Cardiac septum (tissue), 1 donor: ENCODE measurements at places on chromosomes 2 and 18.

- no peak for DNase-seq
Measured at GRCh38 chr2:99279969-99280695, 20.9 kb downstream of the LYG1 start.

- DNase-seq, result no peak
Measured at GRCh38 chr2:200677721-200678532, 92.1 kb downstream of the AOX1 start.

DNA sequence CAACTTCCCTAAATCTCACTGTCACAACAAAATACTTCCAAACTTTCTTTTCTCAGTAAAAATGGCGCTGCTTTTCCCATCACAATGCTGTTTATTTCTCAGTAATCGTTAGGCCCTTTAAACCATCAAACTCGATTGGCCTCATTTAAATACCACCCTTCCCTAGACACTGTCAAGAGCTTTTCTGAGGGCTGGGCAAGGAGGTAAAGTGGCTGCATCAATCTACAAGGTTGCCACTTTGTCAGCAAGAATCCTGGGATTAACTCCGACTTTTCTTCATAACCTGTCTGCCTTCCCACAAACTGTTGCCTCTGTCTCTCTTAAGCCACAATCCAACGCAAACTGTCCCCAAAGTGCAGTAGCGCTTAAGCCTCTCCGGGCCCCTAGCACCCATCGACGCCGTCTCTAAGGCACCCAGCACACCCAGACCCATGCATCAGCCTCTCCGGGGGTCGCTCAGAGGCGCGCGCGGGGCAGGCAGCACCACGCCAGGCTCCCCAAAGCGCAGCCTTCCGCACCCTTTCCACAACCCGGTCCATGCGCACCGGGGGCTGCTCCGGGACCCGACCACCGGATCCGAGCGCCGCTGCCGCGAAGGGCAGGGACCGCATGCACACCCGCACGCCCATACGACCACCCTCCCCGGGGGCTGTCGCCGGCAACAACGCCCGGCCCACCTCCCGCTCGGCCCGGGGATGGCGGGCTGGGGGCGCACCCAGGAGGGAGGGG, 683 bp downstream of the MBOAT2 start:
- DNase-seq, result peak; percentile 77

DNA sequence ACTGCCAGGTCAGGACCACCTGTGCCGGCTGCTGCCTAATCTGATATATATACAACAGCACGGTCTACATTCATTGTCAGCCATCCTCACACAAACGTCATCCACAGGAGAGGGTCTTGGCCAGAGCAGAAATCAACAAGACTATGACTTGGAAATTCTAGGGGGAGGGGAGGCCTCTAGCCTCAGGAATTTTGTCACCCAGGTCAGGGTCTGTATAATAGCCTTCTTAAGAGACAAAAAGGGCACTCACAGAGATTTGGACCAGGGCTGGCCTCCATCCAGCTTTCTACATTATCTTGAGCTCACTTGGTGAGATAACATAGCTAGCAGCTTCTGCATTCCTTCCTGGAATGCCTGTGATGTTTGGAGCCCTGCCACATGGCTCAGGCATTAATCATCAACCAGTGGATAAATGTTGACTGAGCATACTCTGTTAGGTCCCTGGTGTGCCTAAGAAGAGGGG, 50.4 kb upstream of the CTIF start:
- peak; percentile 88 for DNase-seq

DNA sequence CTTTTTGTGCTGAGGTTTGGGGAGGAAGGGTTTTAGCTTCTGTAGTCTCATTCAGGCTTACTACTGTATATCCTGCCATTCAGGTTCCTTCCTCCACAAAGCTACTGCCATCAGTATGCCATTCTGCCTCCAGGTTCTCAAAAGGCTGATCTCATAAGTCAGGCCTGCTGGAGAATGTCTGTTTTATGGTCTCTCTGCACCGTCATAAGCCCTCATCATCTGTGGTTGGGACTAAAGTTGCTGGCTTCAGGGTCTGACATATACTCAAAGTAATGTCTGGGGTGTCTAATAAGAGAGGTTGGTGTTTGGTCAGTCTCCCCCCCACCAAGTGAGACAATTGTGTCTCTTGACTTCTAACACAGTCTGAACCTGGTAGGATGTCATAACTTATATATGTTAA, 36.2 kb upstream of the CCBE1 start:
- DNase-seq, result no peak

DNA sequence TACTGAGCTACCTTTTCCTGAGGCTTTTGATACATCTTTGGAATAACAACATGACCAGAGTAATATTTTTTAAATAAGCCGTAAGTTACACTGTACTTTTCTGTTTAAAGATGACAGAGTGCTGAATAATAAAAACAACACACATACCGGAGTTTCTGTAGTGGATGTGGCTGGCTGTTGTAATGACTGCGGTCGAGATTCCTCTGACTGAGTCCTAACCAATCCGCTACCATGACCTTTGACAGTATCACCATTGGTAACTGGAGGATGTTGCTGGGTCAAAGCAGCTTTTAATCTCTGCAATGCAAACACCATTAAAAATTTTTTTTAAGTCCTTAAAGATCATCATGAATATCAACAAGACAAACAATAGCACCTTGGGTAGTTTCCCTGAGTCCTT, 70.7 kb downstream of the ATF2 start:
- DNase-seq, result no peak

DNA sequence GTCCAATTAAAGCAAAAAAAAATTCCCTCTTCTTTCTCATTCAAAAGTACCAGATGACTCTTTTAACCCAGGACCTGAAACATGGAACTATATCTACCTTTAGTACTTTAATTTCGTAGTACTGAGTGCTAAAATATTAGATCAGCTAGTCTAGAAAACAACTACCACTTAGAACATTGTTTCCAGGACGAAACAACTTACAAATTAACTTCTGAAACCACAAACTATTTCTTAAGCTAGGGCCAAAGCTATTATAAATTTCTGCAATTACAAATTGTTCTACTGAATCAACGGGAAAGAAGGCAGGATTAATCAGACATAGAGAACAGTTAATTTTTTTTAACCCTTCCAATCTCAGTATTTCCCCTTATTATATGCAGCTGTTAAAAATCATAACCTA, 39.9 kb downstream of the DARS1 start:
- DNase-seq, result no peak

DNA sequence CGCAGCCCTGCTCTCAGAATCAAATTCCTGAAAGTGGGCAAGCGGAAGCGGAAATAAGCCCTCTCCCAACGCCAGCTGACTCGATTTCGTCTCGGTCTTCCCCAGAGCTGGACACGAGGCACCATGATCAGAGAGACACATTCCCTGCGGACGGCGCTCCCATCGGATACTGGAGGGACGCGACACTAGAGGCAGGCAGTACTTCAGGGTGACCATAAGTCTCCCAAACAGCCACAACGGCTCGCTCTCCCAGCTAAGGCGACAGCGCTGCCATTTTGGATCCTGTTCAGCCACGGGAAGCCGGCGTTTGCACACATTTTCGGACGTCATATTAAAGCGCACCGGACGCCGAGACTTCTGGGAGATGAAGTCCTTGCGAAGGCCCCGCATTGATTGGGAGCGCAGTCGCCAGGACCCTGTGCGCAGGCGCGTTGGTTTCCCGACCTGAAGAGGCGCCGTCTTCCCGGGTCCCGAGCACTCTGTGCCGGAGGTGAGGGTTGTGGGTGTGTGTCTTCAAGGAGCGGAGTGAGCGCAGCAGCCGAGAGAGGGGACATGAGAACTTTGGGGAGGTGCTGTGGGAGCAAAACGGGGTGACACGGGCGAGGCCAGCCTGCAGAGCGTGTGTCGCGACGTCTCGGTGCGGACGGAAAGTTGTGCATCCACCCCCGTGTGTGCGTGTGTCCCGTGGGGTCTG, at the start of gene ZNF2:
Gene ZNF2 (plus strand): TSS at position 439 of the 694 bp plus-strand sequence. CDS start 10,418 bp downstream, outside the sequence.
- peak; percentile 98 for DNase-seq

DNA sequence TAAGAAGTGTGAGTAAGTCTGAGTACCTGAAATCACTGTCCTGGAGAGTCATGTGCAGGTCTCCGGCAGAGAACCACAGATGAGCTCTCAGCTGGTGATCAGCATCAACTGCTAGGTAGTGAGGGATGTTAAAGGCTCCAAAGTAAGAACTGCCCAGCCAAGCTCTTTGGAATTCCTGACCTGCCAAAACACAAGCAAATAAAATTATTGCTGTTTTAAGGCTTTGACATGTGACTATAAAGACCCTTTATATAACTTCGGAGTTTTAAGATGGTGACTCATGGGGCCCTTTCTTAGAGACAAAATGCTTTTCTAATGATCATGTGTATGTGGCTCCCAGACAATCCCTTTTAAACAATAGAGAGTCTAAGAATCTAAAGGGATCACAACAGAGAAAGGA, 855.7 kb downstream of the TRIB2 start:
- DNase-seq, result no peak

DNA sequence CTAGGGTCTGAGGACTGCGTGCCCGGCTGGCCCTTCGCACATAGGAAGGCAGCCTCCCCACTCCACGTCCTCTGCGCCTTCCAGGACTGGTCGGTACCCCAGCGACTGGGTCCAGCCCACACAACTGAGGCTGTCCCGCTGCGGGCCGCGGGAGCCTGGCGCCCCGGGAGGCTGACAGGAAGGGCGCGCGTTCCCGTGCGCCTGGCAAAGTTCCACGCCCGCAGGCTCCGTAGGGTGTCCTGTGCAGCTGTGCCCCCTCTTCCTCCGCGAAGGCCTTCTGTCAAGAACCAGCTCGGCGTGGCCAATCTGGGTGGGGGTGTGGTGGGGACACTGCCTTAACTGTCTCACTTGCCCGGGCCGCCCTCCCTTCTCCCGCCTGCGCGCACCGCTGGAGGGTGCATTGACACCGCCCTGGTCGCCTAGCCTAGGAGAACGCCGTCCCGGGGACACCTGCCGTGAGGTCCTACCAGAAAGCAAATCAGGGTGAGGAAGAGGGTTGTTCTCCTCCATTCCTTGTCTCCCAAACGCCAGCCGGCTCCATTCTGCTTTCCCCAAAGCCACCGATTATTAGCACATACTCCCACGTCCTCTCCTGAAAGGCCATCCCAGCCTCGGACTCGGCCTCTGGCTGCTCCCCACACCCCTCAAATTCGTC, 618 bp upstream of the LYPD1 start:
- no peak for DNase-seq

DNA sequence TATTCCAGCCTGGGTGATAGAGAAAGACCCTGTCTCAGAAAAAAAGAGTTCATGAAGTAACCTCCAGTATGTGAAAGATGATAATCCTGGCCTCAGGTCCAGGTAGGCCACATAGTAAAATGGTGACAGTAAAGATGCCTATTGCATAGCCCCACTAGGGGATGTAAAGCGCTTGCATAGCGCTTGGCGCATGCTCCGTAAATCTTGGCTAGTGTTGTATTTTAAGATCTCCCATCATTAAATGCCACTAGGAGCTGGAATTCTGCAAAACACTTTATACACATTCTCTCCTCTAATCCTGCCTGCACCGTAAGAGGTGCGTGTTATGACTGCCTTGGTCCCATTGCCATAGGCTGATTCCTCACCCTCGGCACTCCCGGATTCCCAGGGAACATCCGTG, 153.6 kb downstream of the TFCP2L1 start:
- DNase-seq, result no peak

- DNase-seq, result no peak
Measured at GRCh38 chr2:106695919-106696318, 190.0 kb downstream of the ST6GAL2 start.

DNA sequence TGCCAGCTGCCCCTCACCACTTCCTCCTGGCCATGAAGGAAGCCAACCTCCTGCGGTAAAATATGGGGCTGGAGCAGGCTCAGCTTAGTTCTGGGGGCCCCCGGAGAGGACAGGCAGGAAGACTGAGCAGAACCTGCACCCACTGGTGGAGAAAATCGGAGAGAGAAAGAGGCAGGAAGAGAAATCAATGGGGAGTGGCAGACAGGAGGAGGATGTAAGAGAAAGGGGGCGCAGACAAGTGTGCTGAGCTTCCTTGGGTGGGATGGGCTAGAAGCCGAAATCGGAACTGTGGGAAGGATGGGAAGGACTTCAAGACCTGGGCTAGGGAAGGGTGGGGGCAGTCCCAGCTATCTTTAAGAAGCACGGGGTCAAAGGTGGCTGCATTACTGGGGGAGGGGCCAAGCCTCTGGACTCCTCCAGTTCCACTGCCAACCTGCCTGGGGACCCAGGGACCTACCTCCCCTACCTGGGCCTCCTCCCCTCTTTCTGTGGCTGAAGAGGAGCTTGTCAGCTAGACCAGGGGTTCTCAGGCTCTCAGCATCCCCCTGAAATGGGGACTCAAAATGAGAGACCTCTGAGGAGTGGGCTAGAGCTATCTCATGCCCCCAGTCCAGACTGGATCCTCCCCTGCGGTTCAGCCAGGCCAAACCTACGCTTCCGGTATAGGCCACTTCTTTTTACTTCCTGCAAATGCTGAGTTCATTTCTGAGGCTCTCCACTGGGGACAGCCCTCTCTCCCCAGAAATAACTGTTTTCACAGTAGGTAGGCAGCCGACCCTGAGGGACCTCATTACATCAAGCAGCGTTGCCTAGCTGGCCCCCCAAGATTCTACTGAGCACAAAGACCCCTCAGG, 33.6 kb upstream of the B3GNT7 start:
- DNase-seq, result no peak

GRCh38 chr2:212154477-212154878, 384.1 kb downstream of the ERBB4 start:
- no peak for DNase-seq

DNA sequence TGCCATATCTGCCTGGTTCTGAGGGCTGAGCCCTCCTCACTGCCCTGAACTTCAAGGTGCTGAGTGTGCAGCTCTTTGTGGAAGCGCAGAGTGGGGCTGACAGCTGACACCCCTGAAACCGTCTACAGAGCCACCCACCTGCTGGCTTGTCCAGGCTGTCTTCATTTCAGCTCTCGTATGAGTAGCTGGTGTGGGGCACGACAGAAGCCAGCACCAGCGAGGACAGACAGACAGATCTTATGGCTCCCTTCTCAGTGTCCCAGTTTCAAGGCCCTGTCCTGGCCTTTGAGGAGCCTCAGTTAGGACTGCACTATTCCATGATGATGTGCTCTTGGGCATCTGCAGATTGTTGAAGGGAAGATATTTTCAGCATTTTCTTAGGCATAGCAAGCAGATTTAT, 287.1 kb downstream of the SLC4A3 start:
- no peak for DNase-seq

DNA sequence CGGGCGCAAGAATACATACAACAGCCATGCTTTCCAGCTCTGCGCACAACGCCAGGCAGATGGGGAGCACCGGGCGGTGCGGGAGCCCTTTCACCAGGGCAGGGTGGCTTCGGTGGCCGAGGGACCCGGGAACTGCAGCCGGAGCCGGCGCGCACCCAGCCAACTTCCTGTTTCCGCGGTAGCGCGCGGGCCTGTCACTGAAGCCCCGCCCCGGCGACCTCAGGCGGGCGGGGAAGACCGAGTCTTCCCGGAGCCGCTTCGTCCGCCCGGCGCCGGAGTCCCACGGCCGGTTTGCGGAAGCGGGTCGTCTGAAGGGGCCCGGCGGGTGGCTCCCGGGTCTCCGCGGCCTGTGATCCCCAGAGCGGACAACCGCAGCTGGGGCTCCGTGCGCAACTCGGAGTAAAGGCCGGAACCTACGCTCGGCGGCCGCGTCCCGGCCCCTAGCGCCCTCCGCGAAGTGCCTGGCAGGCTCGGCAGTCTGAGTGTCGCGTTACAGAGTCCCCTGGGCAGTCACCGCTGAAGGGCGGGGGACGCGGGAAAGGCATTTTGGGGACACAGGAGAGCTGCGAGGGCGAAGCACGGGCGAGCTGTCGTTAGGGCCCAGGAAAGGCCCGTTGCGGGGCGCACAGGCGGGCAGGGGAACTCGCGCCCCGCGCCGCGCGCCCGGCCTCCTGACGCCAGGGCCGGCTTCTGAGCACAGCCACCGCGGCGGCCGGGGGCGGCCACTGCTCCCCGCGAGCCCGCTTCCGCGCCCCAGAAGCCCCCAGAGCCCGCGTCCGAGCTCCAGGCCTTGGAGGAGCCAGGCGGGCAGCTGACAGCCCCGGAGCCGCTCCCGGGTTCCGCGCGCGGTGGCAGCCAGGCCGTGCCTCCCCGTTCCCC, at the start of gene MPPE1:
Gene MPPE1 (minus strand): TSS at position 136 of the 879 bp plus-strand sequence. CDS start 11,053 bp downstream, outside the sequence.
- peak; percentile 95 for DNase-seq
